ENCODE measurements at places on chromosomes 3 and 15.

DNA sequence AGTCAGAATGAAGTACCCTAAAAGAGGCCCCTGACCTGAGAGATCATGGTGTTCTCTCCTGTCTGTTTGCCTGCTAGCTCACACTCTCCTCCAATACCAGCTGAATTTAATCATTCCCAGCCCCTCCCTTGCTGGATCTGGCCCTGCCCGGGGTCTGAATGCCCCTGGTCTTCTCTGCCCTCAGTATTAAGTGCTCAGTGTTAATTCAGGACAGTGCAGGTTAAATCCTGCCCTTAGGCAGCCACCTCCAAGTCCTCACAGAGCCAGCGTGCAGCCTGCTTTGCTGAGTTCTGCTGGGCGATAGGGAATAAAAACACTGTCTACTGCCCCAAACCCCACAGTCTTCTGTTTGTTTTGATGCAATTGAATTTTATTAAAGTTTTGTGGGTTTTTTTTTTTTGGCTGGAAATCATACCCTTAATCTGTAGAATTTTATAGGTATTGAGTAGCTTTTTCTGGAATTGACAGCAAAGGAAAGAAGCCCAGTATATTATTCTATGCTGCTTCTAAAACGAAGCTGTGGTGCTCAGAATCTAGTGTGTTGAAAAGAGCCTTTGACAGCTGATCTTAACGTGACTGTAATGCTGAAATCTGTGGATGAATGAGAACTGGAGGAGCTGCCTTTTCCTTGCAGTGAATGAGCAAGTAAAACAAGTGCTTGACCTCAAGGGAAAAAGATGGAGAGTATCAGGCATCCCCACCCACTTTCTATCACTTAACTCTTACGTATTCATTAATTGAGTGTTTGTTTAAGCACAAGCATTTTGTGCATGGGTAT is 12.3 kb upstream of the BDH1 start:
- DNase-seq: no peak

- no peak for DNase-seq
Measured at GRCh38 chr15:55574096-55574495, 14.0 kb downstream of the PYGO1 start.

DNA sequence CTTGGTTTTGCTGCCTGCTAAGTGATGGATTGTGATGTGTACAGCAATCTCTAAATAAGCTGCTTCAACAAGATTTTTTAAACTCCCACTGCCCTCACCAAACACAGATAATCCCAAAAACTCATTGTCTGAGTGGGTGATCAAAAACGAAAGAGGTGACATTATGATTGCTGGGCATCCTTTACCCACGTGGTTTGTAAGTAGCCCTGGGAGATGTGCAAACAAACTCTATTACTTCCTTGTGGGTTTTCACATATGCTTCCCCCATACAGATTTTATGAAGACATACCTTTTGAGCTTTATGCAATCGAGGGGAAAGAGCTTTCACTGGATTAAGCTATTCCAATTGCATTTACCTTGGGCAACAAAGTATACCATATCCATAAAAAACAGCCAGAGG is 1000.4 kb downstream of the FHIT start:
- no peak for DNase-seq

DNA sequence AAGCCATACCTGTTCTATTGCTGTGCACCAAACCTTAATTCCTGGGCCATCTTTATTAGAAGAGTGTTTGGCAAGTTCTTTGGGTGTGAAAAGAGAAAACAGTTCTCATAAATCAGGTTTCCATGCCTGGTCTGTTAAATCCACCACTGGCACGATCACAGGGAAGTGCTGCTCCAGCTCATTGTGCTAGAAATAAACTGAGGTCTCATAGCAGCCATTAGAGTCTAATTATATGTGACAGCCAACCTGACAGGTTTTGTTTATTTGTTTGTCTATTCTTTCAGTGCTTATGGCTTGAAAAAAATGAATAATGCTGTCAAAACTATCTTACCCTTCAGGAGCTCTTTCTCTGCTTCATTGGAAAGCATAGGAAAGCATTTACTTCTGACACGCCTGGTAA is 147.1 kb upstream of the CNTN6 start:
- no peak for DNase-seq

DNA sequence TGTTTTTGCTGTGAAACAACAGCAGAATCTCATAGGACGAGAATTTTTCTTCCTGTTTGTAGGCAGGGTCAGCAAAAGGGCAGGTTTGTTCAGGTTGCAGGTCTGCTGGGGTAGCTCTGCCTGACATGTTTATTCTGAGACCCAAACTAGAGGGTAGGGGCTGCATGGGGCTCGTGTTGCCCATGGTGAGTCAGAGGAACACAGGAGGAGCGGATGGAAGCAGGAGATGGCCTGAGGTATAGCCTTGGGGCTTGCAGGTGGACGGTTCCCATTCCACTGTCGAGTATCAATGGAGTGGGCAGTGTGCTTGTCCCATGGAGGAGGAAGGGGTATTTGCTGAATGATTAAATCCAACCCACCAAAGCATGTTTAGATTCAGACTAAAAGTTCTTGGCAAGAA is 138.9 kb downstream of the APBA2 start:
- DNase-seq: no peak

DNA sequence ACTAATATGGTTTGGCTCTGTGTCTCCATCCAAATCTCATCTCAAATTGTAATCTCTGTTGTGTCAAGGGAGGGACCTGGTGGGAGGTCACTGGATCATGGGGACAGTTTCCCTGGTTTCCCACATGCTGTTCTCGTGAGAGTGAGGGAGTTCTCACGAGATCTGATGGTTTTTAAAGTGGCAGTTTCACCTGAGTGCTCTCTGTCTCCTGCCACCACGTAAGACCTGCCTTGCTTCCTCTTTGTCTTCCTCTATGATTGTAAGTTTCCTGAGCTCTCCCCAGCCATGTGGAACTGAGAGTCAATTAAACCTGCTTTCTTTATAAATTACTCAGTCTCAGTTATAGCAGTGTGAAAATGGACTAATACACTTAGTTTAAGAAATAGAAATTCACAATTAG is 228.9 kb downstream of the CD47 start:
- DNase-seq: no peak

DNA sequence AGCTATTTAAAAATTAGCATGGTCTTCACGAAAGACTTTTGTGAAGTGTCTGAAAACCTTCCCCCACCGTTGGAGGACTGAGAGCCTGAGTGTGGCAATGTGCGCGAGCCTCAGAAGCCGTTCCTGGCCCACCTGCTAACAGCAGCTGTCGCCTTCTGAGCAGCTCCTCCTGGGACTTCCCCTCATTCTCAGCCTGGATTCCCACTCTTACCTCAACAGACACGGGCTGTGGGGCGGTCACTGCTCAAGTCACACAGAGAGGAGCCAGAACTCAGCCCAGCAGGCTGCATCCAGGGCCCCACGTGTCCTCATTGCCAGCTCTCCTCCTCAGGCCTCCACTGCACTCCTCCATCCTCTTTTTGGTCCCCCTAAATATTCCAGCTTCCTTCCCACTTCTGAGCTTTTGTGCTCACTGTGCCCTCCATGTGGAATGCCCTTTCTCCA is 7.8 kb downstream of the DNASE1L3 start:
- no peak for DNase-seq

All from stimulated activated CD4-positive, alpha-beta T cell treated with anti-CD3 and anti-CD28 coated beads, Interleukin-2, amount 100 ng/mL, for 24 hours (primary cell).